ENCODE measurements at places on chromosomes 13 and 19. TPM values are rescaled to one million over a fixed set of nuclear protein-coding genes. Genes with fewer than 3 reads are reported as not detected.

- no peak for DNase-seq
Observed at GRCh38 chr13:97753942-97754670, 199.4 kb upstream of the IPO5 start.

- no peak for DNase-seq
Observed at GRCh38 chr19:6987850-6988249, 33.4 kb downstream of the MBD3L2B start.

DNA sequence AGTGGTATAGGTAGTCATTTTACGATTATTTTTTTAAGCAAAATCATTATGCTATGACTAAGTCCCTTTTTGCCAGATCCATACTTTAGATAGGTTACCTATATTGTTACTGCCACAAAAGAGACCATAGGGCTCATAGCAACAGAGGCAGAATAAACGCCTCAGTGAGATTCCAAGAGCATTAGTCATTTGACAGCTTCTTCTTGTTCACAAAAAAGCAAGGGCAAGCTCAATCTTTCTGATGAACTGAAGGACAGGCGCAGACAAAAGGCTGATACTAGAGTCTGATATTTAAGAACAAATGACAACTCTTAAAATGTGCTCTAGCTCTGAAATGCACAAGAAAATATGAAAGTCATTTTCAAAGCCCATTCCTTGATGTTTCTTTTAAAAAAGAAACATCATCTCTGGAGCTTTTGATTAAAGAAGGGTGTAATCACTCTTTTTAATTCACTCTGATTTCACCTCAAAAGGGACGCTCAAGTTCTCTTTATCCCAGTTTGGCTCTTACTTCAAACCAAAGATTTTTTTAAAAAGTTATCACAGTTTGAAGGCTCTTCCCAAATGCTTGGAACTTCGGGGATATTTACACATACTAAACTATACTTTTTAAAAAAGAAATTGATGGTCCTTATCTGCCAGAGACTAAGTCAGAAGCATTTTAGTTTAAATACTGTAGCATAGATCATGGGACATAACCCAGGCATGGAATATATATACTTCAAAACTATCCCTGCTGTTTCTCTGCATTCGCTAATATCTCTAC is 187.2 kb downstream of the EFNB2 start:
- no peak for DNase-seq

Gene IGFL4
- not detected for total RNA-seq

GRCh38 chr13:69706807-69707206 is 400.8 kb upstream of the ATXN8OS start:
- no peak for DNase-seq

- no peak for DNase-seq
Observed at GRCh38 chr13:44605275-44605674, 29.1 kb upstream of the TSC22D1 start.

- DNase-seq: no peak
Observed at GRCh38 chr13:99977334-99977911, 4.2 kb upstream of the ZIC2 start.

DNA sequence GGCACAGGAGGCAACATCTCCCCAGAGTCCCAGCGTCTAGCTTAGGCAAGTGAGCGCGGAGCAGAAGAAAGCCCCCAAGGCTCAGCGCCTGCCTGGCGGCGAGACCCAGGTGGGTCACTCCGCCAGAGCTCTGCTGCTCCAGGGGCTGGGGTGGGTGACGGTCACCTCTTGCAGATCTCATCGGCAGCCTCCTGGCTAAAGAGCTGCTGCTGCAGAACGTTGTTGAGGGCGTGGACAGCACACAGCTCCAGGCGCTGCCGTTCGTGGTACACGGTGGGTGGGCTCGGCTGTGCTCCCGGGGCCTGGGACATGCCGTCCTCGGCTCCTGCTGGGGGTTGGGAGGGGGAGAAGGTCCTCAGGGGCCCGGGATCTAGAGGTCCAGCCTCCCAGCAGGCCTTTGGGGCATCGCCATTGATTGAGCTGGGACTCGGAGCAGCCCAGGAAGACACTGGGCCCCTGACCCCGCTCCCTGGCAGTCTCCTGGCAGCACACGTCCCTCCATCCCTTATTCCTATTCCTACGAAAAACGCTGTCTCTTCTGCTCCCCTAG is 795 bp downstream of the JOSD2 start:
- DNase-seq: no peak

- peak; percentile 78 for DNase-seq
Observed at GRCh38 chr13:30616927-30617314, 799 bp upstream of the USPL1 start.

GRCh38 chr13:52195401-52195837 is 36.0 kb upstream of the NEK3 start:
- peak; percentile 94 for DNase-seq

- DNase-seq: no peak
Observed at GRCh38 chr13:33179463-33179862, 106.1 kb downstream of the STARD13 start.

DNA sequence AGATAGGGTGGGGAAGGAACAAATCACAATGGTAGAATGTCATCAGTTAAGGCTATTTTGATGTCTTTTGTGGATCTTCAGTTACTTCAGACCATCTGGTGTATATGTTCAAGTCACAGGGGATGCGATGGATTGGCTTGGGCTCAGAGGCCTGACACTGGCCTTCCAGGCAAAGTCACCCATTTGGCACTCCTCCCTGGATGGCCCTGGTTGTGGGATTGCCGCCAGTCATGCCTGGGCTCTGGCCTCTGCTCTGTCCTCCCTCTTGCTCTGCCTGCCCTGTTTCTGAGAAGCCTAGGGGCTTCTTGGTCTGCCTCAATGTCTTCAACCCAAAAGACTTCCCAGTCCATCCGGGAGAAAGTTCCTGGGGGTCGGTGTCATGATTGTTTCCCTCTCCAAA is 50.2 kb downstream of the ZNF146 start:
- DNase-seq: no peak

DNA sequence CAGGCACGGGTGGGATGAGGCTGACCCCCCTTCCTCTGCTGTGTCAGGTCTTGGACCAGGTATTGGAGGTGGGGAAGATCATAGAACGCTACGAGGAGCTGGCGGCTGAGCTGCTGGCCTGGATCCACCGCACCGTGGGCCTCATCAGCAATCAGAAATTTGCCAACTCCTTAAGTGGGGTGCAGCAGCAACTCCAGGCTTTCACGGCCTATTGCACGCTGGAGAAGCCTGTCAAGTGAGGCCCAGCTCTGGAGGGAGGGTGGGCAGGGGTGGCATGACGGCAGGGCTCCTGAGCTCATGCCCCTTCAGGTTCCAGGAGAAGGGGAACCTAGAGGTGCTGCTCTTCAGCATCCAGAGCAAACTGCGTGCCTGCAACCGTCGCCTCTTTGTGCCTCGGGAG is 35.3 kb downstream of the SPTBN4 start:
- DNase-seq: no peak

Gene GFY
- not detected for total RNA-seq
